Kidney (tissue), 22 donors: ENCODE measurements at places on chromosomes 4 and X. TPM values are rescaled to one million over a fixed set of nuclear protein-coding genes. Genes with fewer than 3 reads are reported as not detected.

Gene ADGRG4
- total RNA-seq, result 0.13 TPM

DNA sequence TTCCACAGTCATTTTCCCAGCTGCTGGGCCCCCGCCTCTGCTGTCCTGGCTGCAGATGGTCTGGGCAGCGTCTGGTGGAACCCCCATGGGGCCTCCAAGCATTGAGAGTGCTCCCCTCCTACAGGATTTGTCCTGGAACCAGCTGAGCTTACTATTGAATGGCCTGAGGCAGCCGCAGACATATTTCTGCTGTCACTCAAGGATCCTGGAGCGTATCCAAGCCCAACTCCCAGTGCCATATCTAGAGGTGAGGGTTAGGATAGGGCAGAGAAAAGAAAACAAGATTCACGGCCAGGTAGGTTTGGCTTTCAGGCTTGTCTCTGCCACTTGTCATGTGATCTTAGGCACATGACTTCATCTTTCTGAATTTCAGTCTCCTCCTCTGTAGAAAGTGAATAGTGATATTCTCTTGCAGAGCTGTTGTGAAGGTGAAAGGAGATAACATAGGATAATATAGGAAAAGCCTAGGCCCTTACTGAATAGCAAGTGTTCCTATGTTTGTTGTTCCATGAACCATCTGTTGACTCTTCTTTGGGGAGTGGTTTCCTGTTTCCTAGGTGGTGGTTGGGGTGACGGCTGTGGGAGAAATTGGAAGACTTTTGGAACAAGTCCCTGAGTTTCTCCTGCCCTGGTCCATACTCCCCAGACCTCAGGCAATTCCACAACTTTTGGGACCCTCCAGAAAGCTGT lies 52.3 kb downstream of the SEPSECS start:
- DNase-seq, result peak; percentile 11
- no peaks in the 10 kb centered on the region for H3K27me3 ChIP-seq
- H3K36me3 ChIP-seq, result no peaks in the 10 kb centered on the region
- no peak overlapping the region for H3K27ac ChIP-seq
- H3K4me3 ChIP-seq, result no peak overlapping the region
- no peaks in the 10 kb centered on the region for H3K4me1 ChIP-seq

Gene SPATA4
- 1.2 TPM for total RNA-seq

Gene PRKX
- total RNA-seq, result 116 TPM

DNA sequence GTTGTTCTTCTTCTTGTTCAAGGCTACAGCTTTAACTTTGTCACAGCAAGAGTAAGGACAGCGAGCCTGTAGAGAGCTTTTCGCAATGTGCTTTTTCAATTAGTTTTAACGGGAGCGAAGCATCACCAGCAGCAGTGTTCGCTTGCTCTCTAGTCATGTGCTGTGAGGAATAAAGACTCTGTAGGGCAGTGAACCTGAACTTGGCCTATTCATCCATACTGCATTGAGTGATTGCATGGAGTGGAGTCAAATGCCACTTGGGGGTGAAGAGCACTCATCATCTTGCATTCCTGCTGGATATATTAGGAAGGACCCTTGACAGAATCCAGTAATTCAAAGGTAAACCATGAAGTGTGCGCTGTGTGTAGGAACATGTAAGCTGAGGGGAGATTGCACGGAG lies 240.0 kb downstream of the FRMPD4 start:
- no peak for DNase-seq
- H3K4me3 ChIP-seq, result no peak overlapping the region
- no peak overlapping the region for H3K27ac ChIP-seq
- no peaks in the 10 kb centered on the region for H3K4me1 ChIP-seq
- peaks cover 2% of the 10 kb centered on the region for H3K27me3 ChIP-seq

Gene PAGE1
- not detected for total RNA-seq

DNA sequence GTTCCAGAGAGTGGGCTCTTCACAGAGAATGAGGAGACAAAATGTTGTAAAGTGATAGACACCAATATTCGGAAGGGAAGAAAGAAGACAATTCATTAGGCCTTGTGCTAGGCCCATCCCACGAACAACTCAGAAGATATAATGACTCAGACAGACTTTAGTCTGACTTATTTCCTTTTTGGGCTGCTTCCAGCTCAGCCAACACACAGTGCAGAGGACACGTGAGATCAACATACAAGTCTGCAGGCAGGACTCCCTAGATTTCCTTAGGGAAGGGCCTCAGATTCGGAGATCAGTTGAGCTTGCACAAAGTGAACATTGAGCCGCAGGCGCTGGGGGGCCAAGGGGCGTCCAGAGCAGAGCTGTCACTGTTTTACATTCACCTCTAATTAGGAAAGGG lies 290.7 kb upstream of the TENM3 start:
- H3K4me1 ChIP-seq, result no peaks in the 10 kb centered on the region
- H3K36me3 ChIP-seq, result no peaks in the 10 kb centered on the region
- H3K4me3 ChIP-seq, result no peak overlapping the region
- H3K27me3 ChIP-seq, result no peaks in the 10 kb centered on the region
- DNase-seq, result no peak
- H3K27ac ChIP-seq, result no peak overlapping the region

DNA sequence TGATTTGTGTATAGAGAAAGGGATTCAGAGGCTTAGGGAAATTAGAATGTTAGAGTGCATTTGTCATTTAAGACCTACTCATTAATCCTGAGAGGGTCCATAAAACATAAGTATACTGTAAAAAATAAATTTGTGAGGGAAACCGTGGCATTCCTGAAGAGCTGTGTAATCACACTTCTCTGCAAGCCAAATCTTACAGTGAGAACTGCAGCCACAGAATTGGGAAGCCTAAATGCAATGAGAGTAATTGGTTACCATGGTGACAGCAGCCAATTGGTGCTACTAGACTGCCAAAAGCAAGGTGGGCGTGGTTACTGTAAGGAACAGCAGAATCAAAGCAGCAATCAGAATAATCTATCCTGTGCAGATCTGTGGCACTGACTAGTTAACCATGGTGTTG lies 345.2 kb upstream of the GRID2 start:
- H3K4me1 ChIP-seq, result no peaks in the 10 kb centered on the region
- no peaks in the 10 kb centered on the region for H3K36me3 ChIP-seq
- no peak overlapping the region for H3K4me3 ChIP-seq

DNA sequence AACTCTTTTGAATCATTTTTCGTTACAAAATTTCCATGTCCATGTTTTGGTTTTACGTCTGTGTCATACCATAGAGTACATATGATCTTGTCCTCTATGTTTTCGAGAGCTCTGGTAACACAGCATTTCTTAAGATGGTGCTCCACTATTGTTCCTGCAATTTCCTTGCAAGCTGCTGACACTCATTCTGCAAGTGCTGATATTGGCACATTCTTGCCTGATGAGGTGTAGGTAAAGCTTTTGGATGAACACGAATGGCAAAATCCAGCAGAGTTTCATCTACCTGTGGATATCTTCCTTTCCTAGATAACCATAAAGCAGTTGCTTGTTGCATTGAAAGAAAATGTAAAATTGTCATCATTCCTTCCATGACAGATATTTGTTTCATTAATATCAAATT lies 41.3 kb downstream of the MAGEB17 start:
- H3K36me3 ChIP-seq, result no peaks in the 10 kb centered on the region
- no peak overlapping the region for H3K4me3 ChIP-seq
- H3K27me3 ChIP-seq, result peaks cover 2% of the 10 kb centered on the region
- no peak for DNase-seq
- H3K27ac ChIP-seq, result no peak overlapping the region

- H3K36me3 ChIP-seq, result peaks cover 71% of the 10 kb centered on the region
- H3K4me3 ChIP-seq, result no peak overlapping the region
- H3K27ac ChIP-seq, result no peak overlapping the region
- no peaks in the 10 kb centered on the region for H3K4me1 ChIP-seq
- H3K27me3 ChIP-seq, result no peaks in the 10 kb centered on the region
- DNase-seq, result peak; percentile 68
These were observed 36.5 kb downstream of the WDR1 start for GRCh38 chr4:10079912-10080588.

GRCh38 chr4:107317611-107318010 lies 281.5 kb upstream of the DKK2 start:
- no peaks in the 10 kb centered on the region for H3K4me1 ChIP-seq
- H3K36me3 ChIP-seq, result no peaks in the 10 kb centered on the region
- no peak overlapping the region for H3K4me3 ChIP-seq

GRCh38 chr4:53908661-53909078 lies 155.7 kb downstream of the CHIC2 start:
- no peaks in the 10 kb centered on the region for H3K36me3 ChIP-seq
- H3K4me3 ChIP-seq, result peak overlapping the region; percentile 3
- no peak for DNase-seq
- no peak overlapping the region for H3K27ac ChIP-seq
- no peaks in the 10 kb centered on the region for H3K4me1 ChIP-seq

Gene ZMAT1
- 20.0 TPM for total RNA-seq

DNA sequence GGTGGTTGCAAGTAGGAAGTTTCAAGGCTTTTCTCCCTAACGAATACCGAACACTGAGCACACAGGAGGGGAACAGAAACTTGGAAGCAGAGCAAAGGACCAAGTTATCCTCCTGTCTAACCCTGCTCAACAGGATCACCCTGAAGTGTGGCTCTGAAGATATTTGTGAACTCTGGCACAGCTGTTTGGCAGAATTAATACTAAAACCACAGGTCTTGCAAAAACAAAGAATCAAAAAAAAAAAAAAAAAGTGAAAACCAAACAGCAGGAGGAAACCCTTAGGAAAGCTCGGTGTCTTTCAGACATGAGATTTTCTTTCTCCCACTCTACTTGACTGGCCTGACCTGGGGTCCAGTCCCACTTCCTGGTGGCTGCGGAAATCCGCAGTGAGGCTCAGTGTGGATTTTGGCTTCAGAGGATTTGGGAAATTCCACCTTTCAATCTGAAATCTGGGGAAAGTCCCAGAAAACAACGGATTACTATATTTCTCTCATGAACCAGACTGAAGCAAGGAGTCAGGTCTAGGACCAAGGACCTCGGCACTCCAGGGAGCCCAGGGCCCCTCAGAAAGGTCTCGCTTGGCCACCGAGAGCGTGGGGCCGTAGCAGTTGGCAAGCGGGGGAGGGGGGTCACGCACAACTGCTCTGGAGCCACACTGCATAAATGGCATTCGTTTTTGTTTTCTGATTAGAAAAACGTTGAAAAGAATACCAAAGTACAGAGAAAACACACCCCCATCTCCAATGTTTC lies 867 bp downstream of the TIFA start:
- peak overlapping the region; percentile 41 for H3K27ac ChIP-seq
- H3K36me3 ChIP-seq, result no peaks in the 10 kb centered on the region
- H3K27me3 ChIP-seq, result no peaks in the 10 kb centered on the region
- peak; percentile 66 for DNase-seq

Gene EVC
- 159 TPM for total RNA-seq

Gene TCEAL2
- total RNA-seq, result 2.6 TPM

GRCh38 chrX:12225107-12225506 lies 86.8 kb downstream of the FRMPD4 start:
- H3K27me3 ChIP-seq, result no peaks in the 10 kb centered on the region
- no peak overlapping the region for H3K4me3 ChIP-seq
- H3K4me1 ChIP-seq, result no peaks in the 10 kb centered on the region

Gene HS6ST2
- total RNA-seq, result 2.0 TPM

DNA sequence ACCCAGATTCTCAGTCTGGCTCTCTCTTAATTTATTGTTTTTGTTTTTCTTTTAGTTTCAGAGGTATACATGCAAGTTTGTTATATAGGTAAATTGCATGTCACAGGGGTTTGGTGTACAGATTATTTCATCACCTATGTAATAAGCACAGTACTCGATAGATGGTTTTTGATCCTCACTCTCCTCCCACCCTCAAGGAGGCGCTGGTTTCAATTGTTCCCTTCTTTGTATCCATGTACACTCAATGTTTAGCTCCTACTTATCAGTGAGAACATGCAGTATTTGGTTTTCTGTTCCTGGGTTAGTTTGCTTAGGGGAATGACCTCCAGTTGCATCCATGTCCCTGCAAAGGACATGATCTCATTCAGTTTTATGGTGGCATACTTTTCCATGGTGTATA lies 198.4 kb downstream of the STK32B start:
- no peak overlapping the region for H3K4me3 ChIP-seq
- no peaks in the 10 kb centered on the region for H3K4me1 ChIP-seq
- DNase-seq, result no peak
- no peaks in the 10 kb centered on the region for H3K27me3 ChIP-seq
- H3K36me3 ChIP-seq, result no peaks in the 10 kb centered on the region

DNA sequence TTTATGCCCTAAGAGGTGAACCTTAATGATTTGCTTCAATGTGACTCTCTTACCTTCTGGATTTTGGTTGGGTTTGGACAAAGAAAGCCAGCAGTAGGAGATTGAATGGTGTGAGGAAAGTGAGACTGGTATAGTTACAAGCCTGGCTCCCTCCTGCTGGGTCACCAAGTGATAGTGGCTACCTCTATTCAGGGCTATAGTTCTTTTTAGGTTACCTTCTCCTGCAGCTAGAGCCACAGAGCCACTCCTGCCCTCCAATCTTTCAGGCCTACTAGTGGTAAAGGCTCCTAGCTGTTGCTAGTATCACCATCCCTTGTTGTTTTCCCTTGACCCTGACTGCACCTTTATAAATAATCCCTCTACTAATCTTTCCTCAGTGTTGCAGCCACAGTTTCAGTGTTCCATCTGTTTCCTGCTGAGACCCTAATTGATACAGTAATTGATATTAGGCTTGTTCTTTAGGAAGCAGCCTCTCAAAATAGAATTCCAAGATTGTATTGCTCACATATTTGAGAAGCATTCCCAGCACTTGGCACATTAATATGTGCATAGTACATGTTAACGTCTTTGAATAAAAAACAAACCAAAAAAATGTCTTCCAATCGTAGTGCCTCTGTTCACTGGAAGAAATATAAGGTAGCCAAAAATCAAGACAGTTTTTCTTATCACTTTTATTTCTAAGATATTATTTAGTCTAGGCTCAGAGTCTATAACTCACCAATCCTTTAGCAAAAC lies 82.3 kb downstream of the SRPX start:
- no peak overlapping the region for H3K4me3 ChIP-seq
- H3K27me3 ChIP-seq, result no peaks in the 10 kb centered on the region
- H3K36me3 ChIP-seq, result no peaks in the 10 kb centered on the region

Gene MAGEC2
- not detected for total RNA-seq

DNA sequence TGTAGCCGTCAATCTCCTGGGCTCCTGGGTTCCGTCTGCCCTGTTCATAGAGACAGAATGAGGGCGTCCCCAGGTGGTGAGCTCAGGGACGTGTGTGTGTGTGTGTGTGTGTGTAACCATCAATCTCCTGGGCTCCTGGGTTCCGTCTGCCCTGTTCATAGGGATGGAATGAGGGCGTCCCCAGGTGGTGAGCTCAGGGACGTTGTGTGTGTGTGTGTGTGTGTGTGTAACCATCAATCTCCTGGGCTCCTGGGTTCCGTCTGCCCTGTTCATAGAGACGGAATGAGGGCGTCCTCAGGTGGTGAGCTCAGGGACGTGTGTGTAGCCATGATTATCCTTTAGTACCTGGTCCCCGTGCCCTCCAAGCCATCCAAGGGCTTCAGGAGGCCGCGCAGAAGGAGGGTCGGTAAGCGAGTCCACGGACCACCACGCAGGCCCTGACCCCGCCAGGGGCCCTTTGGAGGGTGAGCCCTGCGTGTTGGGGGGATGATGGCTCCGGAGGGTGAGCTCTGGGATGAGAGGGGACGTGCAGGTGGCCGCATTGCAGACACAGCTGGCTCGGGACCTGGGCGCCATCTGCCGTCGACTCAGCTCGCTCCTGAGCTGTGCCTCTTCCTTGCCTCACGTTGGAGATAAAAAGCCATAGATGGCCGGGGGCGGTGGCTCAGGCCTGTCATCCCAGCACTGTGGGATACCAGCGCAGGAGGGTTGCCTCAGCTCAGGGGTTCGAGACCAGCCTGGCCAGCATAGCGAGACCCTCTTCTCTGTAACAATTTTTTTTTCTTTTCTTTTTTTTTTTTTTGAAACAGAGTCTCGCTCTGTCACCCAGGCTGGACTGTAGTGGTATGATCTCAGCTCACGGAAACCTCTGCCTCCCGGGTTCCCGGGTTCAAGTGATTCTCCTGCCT lies 5.4 kb upstream of the GTPBP6 start:
- H3K27me3 ChIP-seq, result no peaks in the 10 kb centered on the region
- no peak overlapping the region for H3K27ac ChIP-seq
- H3K4me3 ChIP-seq, result no peak overlapping the region
- DNase-seq, result peak; percentile 75
